ENCODE measurements at places on chromosomes 6 and 20. TPM values are rescaled to one million over a fixed set of nuclear protein-coding genes. Genes with fewer than 3 reads are reported as not detected.

DNA sequence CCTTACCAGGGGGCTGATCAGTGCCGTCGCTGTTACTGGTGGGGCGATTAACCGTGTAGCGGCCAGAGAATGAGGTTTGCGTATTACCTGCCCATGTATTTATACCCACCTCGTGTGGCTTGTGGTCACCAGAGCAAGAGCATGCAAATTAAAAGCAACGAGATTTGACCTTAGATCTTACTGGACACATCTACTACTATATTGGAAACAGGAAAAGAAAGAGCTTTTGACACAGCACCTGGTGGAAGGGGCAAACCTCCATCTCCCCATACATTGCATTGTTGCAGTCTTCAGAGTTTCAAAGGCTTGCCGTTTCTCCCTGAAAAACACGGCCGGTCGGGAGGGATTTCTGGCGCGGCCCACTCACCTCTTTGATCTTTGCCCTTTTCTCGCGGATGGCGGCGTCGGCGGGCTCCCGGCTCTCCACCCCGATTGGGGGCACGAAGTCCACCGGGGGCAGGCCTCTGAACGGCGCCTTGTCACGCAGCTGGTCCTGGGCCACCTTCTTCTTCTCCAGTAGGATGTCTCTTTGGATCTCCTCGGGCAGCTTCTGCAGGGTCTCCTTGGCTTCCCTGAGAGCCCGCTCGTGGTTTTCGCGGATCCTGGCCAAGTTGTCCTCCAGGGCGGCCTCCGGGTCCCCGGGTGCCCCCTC, 1.3 kb downstream of the MAN1A1 start:
- DNase-seq: peak; percentile 64

Gene TFAP2A
- 1.6 TPM for total RNA-seq

DNA sequence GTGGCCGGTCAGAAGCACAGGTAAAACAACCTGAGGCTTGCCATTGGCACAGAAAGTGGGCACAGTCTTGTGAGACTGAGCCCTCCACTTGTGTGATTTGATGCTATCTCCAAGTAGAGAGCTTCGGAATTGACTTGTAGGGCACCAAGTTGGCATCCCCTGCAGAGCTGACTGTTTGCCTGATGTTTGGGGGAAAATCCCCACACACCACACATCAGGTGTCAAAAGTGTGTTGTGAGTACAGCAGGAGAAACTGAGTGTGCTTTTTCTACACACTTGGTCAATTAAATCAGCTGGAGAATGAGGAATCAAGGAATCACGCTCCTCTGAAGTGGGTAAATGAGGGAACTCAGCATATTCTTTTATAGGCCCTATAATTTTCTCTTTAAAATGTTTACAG, 989 bp downstream of the SERINC3 start:
- no peak for DNase-seq

- DNase-seq: no peak
Observed at GRCh38 chr20:36285746-36286447, 20.2 kb upstream of the DLGAP4 start.

DNA sequence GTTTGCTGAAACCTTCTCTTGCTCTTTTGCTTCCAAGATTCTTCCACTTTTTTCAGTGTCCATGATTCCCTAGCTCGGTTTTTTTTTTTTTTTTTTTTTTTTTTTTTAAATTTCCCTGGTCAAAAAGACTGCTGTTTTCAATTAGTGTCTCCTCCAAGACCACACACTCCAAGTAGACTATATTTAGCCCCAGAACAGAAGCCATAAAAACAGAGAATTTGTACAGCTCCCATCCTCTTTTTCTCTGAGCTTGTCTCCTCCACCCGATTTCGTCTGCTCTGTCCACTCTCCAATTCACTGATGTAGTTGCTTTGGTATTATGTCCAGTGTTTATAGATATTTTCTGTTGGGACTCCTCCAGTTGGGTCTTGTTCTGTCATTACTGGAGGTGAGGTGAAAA, 37.6 kb downstream of the RSPH3 start:
- DNase-seq: no peak

GRCh38 chr6:52534966-52535390, 41.9 kb downstream of the TRAM2 start:
- no peak for DNase-seq

DNA sequence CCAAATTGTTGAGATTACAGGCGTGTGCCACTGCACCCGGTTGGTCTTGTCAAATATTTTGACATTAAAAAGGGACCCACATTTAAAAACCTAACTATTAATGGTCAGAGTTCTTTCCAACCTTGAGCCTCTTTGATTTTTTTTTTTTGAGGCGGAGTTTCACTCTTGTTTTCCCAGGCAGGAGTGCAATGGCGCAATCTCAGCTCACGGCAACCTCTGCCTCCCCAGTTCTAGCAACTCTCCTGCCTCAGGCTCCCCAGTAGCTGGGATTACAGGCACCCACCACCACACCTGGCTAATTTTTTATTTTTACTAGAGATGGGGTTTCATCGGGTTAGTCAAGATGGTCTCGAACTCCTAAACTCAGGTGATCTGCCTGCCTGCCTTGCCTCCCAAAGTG, 31.3 kb downstream of the CTNNBL1 start:
- DNase-seq: no peak

Gene GPX6
- not detected for total RNA-seq

DNA sequence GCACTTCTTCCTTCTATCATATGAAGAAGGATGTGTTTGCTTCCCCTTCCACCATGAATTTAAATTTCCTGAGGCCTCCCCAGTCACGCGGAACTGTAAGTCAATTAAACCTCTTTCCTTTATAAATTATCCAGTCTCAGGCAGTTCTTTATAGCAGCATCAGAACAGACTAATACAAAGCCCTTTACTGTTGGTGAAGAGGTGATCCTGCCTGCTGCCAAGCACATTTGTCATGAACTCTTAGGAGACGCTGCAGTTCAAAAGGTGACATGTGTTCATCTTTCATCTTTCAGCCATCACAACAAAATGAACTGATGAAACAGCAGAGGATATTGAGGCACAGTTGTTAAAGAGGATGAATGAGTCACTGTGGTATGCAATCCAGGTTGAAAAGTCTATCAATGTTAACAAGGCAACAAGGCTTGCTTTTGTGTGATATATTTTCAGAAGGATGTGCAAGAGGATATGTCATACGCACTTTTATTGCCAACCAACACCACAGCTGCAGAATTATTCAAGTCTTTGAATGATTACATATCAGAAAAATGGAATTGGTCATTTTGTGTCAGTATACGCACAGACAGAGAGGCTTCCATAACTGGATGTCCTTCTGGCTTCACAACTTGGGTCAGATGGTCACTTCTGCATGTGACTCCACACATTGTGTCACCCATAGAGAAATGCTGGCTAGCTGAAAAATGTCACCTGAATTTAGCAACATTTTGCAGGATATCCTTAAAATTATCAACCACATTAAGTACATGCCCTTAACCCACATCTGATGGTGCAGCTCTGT, 52.4 kb upstream of the PLN start:
- no peak for DNase-seq

DNA sequence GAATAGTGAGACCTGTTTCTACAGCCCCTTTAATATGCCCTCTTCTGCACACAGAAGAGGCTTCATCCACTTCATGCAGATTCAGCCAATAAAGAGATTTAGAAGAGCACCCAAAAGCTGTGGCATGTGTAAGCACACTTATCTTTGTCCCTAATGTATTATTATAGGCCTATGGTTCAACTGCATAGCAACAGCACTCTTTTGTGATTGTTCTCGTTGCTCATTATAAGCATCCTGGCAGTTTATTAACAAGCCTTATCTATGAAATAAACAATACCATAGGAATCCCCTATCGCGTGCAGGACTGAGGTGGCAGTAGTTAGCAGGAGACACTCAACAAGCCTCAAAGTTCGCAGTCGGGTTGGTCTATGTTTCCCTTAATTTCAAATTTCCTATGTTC, 138.5 kb upstream of the BEND6 start:
- DNase-seq: no peak

GRCh38 chr6:169993861-169994481, 242.5 kb downstream of the ERMARD start:
- no peak for DNase-seq

Gene CST2
- not detected for total RNA-seq

Gene BTN1A1
- total RNA-seq: not detected

DNA sequence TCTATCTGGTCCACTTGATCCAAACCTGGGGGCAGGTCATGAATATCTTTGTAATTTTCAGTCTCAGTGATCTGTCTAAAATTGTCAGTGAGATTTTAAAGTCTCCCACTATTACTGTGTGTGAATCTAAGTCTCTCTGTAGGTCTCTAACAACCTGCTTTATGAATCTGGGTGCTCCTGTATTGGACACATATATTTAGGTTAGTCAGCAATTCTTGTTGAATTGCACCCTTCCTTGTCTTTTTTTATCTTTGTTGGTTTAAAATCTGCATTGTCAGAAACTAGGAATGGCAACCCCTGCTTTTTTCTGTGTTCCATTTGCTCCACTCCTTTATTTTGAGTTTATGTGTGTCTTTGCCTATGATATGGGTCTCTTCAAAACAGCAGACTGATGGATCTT, 140.7 kb downstream of the ASCC3 start:
- no peak for DNase-seq

Gene CASS4
- total RNA-seq: 2.4 TPM

DNA sequence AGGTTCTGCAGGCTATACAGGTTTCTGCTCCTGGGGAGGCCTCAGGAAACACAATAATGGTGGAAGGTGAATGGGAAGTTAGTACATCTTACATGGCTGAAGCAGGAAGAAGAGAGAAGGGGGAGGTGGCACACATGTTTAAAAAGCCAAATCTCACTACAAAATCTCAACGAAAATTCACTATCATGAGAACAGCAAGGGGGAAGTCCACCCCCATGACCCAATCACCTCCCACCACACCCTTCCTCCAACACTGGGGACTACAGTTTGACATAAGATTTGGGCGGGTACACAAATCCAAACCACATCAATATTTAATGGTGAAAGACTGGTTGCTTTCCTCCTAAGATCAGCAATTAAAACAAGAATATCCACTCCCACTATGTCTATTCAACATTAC, 13.8 kb upstream of the POLR1H start:
- DNase-seq: no peak

DNA sequence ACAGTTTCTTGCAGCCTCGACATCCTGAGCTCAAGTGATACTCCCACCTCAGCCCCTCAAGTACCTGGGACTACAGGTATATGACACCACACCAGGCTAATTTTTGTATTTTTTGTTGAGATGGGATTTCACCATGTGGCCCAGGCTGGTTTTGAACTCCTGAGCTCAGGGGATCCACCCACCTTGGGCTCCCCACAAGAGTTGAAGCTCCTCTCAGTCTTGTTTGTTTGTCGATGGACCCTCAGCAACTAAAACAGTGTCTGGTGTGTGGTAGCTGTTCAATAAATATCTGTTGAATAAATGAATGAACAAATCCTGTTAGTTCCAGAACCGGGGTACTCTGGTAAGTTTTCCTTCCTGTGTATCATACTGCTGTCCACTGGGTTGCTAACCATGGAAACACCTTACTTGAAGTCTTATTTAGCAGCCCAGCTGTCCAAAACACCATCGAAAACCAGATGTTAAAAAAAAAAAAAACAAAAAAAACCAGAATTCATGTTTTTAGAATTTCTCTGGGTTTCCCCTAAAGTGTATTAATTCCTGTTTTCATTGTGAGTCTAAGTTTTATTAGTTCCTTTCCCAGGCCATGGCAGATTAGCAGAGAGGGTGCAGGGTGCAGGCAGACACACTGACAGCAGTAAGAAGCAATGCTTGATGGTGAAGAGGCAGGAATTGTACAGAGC, 7.8 kb upstream of the EZR start:
- DNase-seq: no peak

DNA sequence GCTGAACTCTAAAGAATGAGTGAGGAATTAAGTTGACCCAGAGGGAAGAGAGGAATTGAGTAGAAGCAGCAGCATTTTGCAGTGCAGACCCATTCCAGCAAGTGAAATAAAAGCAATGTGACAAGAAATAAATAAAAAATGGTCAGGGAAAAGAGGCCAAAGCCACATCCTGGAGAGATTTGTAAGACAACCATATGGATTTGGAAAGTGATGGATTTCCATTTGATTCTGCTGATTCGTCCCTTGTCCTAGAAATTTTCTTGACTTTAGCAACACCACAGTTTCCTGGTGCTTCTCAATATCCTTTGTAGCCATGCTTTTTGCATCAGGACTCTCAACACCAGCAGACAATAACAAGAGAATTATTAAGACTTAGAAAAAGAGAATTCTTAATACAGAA, 29.8 kb downstream of the ANKEF1 start:
- DNase-seq: no peak

DNA sequence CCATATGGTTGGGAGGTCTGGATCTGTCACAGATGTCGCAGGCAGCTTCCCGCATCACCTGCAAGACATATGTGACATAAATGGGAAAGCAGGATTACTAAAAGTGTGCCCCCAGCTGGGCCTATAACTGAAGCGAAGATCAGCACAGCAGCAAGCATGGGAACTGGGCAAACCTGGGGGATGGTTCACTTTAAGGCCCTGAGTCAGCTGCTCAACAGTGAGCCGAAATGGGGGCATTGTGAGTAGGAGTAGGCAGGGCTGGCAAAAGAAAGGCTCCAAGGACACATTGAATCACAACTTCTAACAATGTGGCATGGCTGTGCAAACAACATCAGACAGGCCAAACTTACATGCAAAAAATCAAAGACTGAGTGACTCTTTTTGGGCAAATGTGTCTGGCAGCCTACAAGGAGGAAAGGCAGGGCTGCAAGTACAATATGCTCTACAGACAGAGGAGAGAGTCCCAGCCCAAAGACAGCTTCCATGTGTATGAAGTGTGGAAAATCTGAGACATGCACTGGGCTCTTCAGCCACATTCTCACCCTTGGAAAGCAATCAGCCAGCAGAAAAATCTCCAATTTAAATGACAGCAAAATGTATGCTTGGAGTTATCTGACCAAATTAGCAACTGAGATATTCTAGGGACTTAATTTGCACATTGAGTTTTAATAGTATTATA, 531.0 kb upstream of the MMS22L start:
- DNase-seq: no peak

DNA sequence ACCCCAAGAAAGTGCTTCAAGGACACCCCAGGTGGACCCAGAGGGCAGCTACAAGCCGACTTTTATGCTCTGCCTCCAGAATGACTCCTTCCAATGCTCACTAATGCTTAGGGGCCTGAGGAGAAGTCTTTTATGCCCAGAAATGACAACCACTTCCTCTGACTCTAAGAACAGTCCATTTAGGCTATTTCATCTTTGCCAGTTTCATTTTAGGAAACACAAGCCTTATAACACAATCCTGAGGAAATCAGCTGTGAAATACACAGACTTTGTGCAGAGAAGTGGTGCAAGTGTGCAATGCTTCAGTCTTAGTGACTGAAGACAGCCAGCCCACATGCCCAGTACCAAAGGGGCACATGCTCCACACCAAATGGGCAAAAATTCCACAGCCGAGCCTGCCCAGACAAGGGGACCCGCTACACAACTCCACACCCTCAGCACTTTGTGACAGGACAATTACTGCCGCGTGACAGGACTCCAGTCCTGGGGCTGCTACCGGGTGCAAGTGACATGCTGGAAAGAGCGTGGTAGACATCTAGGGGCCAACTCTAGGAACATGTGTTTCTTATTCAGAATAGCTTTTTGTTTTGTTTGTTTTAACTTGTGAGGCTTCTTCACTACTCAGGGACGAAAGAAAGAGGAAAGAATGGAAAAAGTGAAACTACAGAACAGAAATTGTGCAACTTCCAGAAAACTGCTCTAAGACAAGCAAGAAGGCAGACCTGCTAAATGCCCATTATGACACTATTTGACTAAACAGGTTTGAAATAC, 28.2 kb upstream of the PLAGL1 start:
- DNase-seq: no peak

Gene C20orf144
- total RNA-seq: not detected

GRCh38 chr20:1474817-1475603, 8.4 kb upstream of the NSFL1C start:
- no peak for DNase-seq

Gene SRSF3
- total RNA-seq: 218 TPM

Gene NKAIN4
- 3.0 TPM for total RNA-seq

GRCh38 chr20:41046716-41047115, 18.1 kb downstream of the TOP1 start:
- no peak for DNase-seq
